HS-27A (cell line): ENCODE measurements at places on chromosomes 12 and 14.

GRCh38 chr12:27333403-27334009 lies 870 bp downstream of the BMAL2 start:
- no peak for DNase-seq

DNA sequence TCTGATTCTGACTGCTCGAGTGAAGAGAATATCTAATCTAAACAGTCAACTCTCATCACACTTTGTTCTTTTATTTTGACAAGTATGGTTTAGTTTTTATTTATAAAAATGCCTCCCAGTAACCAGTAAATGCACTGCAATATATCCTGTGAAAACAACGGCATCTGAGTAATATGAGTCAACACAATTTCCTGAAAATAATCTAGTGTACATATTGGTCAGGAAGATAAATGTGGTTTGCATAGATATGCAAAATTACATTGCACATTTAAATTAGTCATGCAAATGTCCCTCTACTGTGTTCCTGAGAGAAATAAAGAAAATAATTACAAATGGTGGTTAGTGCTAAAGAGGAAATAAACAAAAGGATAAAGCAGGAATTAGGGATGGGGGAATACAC lies 1190.7 kb upstream of the SEL1L start:
- DNase-seq: no peak

DNA sequence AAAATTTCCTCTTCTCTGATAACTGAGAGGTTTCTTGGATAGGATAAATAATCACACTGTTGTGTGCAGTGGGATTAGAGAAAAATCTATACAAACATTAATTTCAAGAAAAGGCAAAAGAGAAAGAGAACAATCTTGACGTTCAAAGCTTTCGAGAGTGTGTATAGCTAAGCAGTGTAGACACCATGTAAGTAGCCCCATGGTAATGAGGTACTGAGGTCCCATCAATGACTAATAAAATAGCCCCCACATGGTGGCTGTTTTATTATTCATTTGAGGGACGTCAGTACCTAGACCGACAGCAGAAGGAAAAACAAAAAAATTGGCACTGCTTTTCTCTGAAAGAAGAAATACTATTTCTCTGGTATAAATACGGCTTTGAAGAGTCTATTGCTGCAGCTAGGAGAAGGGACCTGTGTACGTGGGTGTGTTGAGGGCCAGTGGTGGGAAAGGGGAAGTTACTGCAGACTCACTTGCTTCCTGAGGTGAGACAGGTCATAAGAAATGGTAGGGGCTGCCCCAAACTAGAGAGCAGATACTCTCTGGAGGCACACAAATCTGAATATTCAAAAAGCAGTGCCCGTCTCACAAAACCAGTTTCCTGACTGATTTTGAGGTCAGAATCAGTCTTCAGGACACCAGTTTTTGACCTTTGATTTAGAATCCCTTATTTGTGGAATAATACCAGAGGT lies 339.8 kb downstream of the EMP1 start:
- no peak for DNase-seq

DNA sequence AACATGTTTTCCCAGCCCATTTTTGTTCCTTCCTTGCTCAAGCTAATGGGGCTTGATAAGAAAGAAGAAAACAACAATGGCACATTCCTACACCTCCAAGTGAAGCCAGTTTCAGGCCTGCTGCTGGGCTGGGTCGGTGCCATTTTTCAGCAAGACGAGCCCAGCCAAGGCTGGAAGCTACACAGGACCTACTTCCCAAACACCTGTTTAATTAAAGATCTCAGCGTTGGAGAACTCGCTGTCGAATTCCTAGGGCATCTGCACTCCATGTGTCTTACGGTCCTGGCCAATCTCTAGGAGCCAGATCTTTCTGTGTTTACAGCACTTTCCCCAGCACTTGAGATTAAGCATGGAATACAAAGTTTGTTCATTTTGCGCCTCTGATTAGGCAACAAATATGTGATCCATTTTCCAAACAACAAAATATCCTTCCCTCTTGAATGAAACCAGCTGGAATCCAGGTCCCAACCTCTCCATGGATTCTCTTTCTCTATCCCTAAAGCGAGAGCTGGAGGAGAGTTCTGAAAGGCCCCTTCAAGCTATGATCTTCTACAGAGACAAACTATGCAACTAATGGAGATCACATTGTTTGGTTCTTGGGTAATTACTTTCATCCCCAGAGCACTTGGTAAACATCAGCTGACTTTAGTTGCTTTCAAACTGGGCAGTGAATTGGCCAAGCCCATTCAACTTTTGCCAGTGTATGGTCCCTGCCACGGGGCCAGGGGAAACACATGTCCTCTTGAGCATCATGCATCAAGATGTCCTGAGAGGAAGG lies 34.3 kb upstream of the TC2N start:
- no peak for DNase-seq

DNA sequence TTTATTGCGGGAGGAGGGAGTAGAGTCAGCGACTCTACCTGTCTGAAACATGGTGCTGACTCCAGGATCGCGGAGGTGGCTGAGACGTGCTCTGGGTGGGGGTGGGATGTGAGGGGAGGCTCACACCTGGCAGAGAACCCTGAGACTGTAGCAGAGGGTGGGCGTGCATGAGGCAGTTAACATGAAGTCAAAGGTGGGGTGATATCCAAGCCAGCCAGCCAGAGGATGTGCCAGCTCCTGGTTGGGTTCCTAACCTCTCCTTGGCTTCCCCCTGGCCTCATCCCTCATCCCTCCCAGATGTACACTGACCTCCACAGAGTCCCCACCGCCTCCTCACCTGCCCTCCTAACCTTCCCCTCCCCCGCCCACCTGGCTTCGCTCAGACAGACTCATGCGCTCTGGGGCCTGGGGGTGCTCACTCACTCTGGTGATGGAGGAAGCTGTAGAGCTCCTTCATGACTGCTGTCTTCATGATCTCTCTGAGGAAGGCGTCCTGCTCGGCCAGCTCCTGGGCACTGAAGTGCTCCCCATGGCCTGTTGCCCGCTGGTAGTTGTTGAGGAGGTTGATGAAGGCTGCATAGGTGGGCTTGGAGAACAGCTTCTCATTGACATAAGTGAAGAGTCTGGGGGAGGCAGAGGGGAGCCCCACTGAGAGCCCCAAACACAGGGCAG lies 9.3 kb downstream of the ENDOU start:
- DNase-seq: no peak

GRCh38 chr14:100841761-100842403 lies 16.0 kb downstream of the MEG3 start:
- no peak for DNase-seq

DNA sequence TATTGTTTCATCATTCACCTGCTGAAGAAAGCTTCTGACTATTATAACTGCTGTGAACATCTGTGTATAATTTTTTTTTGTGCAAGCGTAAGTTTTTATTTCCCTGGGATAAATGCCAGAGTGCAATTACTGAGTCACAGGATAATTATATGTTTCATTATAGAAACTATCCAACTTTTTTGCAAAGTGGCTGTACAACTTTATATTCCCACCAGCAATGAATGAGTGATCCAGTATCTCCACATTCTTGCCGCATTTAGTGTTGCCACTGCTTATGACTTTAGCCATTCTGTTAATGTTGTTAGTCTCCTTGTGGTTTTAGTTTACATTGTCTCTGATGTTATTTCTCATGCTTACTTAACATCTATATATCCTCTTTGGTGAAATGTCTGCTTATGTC lies 88.1 kb upstream of the CCDC175 start:
- no peak for DNase-seq

- no peak for DNase-seq
These were observed 31.7 kb downstream of the ANO4 start for GRCh38 chr12:100826323-100826722.

GRCh38 chr14:20809917-20810316 lies 7.3 kb upstream of the RNASE1 start:
- DNase-seq: no peak

DNA sequence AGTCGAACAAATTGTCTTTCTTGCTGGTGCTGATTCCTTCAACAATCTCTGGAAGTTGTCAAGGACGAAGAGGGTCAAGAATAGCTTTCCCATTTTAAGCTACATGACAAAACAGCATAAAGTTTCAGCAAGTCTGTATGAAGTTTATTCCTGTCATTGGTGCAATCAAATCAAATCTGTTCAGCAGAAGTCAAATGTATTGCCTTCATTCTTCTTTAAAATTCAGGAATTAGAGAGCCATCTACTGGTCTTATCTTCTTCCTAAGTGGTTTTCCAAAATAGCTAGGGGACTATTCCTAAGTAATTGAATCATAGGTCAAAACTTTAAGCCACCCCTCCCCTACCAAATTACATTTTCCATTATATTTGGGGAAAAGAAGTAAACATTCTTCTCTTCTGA lies 990.2 kb downstream of the GALC start:
- DNase-seq: no peak

DNA sequence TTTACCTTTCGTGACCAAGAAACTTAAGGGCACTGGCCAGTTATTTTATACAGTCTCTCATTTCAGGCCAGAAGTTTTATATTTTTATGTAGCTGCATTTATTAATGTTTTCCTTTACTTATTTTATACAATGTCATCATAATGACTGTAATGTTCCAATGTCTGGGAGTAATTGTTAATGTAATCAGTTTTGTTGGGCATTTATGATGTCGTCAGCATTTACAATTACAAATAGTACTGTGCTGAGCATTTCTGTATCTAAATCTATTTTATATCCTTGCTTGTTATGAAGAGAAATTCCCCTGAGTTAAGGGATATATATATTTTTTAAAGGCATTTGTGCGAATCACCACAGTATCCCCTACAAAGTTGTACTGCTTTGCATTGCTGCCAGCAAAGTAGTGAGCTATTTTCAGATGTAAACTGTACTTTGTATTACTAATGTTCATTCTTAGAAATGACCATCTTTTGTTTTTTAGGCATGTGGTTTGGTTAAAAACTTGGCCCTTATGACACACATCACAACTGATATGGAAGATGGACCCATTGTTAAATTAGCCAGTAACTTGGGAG lies 74.4 kb downstream of the POLR3B start:
- no peak for DNase-seq

- DNase-seq: no peak
These were observed 48.4 kb upstream of the FOS start for GRCh38 chr14:75230140-75230792.

DNA sequence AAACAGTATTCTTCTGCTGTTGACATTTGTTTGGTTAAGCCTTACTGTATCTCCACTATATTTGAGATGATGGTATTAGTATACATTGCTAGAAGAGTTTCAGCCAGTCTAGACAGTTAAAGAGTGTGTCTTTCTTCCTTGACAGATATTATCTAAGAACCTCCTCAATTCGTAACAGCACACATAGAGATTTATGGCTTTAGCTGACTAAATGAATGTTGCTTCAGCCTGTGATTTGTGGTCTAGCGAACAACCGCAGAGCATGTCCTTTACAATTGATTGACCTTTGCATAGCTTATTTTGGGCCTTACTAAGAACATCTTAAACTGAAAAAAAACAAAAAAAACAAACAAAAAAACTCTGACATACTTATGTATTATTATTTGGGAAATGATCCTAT lies 122.2 kb downstream of the DAAM1 start:
- no peak for DNase-seq

DNA sequence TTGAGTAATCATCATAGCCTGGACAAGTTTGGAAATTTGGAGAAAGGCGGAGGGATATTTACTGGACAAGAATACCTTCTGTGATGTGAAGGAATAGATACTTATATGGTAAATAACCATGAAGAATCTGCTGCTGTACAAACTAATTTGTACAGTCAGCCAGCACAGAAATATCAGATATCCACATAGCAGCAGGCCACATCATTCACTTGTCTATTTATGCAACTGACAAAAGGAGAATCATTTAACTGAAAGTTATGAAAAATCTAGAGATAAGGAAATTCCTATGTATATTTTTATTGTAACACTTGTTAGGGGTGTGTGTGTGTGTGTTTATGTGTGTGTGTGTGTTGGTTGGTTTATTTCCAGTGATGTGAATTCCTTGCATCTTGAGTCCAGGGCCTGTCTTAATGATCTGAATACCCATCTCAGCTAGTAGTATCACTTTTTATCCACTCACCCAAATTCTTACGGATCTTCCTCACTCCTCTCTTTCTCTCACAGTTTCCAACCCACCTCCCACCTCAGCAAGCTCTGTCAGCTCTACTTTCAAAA lies 10.5 kb upstream of the LRIG3 start:
- DNase-seq: no peak

DNA sequence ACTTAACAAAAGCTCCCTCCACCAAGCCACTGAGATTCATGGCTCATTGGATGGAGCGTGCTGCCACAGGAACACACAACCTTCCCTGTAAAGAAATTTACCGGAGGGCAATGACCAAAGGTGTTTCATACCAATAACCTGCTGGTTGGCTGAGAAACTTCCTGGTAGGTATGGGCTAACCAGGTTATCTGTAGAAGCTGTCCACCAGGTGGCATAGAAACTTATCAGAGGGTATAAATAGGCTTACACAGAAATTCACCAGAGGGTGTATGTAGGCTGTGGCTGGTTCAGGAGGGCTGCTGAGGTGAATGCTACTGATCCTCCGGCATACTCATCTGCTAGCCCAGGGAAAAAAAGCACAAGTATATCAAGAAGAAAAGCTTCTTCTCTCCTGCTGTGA lies 27.1 kb upstream of the MTERF2 start:
- DNase-seq: no peak

DNA sequence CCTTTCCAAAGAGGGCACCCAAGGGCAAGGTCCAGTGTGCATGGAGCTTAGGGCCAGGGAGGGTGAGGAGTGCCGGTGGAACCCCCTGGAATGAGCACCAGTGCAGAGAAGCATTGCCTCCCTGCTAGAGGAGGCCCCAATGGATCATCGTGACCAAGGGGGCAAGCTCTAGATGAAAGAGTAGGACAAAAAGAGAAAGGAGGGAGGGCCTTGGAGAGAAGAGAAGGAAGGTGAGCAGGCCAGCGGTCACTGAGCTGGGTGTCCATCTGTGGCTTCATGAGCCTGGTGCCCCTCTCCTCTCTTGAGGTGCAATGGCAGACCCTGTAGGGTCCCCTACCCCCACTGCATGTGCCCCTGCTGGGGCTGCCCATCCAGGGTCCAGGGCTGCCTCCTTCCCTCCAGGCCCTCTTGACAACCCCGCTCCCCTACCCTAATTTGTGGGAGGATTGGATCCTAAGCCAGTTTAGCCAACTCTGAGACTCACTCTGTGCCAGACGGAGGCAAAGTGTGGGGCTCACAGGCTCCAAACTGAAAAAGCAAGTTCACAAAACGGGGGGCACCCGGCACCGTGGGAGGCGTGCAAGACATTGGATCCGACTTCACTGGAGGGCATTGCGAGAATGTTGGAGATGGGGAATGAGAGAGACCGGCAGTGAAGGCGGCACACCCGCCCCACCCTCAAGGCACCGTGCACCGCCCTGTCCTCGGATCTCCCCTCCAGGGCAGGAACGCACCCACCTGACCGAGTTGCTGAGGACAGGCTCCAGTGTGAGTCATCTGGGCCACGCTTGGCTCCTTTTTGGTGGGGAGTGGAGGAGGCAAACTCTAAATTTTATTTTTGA lies 207.5 kb downstream of the KIF26A start:
- no peak for DNase-seq

GRCh38 chr14:73599499-73599898 lies 7.8 kb downstream of the ACOT4 start:
- no peak for DNase-seq
